Ovary (tissue), 10 donors: ENCODE measurements at places on chromosomes 4 and X. TPM values are rescaled to one million over a fixed set of nuclear protein-coding genes. Genes with fewer than 3 reads are reported as not detected.

The GPRIN3 gene
- polyA plus RNA-seq = 1.0 TPM

DNA sequence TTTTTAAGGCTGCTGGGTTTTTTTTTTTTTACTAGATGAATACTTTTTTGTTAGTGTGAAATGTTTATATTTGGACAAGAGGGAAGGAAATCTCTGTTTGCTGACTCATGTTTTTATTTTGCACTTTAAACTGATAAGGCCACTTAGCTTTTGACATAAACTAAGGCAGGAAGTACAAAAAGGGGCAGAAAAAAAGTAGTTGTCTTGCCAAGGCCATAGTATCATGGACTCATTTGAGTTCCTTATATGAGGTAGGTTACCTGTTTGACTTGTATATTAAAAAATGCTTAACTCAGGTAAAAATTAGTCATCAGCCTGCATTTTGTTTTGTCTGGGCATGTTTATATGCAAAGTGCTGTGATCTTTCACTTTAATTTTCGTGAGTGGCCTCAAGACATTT is 26.0 kb downstream of the SMAD1 start:
- no peaks in the 10 kb centered on the region for H3K27me3 ChIP-seq
- H3K36me3 ChIP-seq = no peaks in the 10 kb centered on the region
- H3K4me1 ChIP-seq = no peaks in the 10 kb centered on the region
- DNase-seq = no peak

The ZC4H2 gene
- polyA plus RNA-seq = 23.0 TPM

- peaks cover 11% of the 10 kb centered on the region for H3K4me1 ChIP-seq
- H3K4me3 ChIP-seq = peak within 1 kb of the TSS; percentile 80
- DNase-seq = peak; percentile 68
- no peaks in the 10 kb centered on the region for H3K36me3 ChIP-seq
- peak within 1 kb of the TSS; percentile 93 for H3K27ac ChIP-seq
- no peaks in the 10 kb centered on the region for H3K27me3 ChIP-seq
Measured at GRCh38 chr4:151325111-151325948, at the start of gene SH3D19. TSS of gene SH3D19 (minus strand) at chr4:151325605. CDS start at chr4:151325352, 253 bp downstream.

DNA sequence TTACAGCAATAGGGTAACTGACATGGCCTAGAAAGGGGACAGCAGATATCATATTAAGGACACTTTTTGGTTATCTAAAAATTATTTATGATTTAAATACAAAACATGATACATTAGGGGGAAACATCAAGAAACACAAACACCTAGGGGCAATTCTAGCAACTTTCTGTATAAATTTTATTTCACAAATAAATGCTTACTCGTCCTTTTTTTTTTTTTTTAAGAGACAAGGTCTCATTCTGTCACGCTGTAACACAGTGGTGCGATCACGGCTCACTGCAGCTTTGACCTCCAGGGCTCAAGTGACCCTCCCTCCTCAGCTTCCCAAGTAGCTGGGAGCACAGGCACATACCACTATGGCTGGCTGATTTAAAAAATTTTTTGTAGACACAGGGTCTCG is 151.8 kb upstream of the BCOR start:
- no peak overlapping the region for H3K27ac ChIP-seq
- H3K4me3 ChIP-seq = no peak overlapping the region
- no peaks in the 10 kb centered on the region for H3K36me3 ChIP-seq

- peak overlapping the region; percentile 99 for H3K27ac ChIP-seq
- peak overlapping the region; percentile 68 for H3K4me3 ChIP-seq
- H3K36me3 ChIP-seq = no peaks in the 10 kb centered on the region
- no peaks in the 10 kb centered on the region for H3K27me3 ChIP-seq
- DNase-seq = no peak
- H3K4me1 ChIP-seq = peaks cover 4% of the 10 kb centered on the region
Measured at GRCh38 chr4:102500352-102500695, 835 bp upstream of the NFKB1 start.

The ENPP6 gene
- polyA plus RNA-seq = 11.3 TPM

GRCh38 chrX:155065035-155065734 is 5.8 kb downstream of the CMC4 start:
- DNase-seq = no peak
- no peaks in the 10 kb centered on the region for H3K27me3 ChIP-seq
- H3K4me3 ChIP-seq = no peak overlapping the region
- no peaks in the 10 kb centered on the region for H3K4me1 ChIP-seq
- no peak overlapping the region for H3K27ac ChIP-seq

The MAGEB2 gene
- not detected for polyA plus RNA-seq

GRCh38 chrX:49220100-49220499 is 13.0 kb downstream of the CACNA1F start:
- no peak for DNase-seq
- H3K27ac ChIP-seq = no peak overlapping the region
- no peaks in the 10 kb centered on the region for H3K4me1 ChIP-seq
- no peaks in the 10 kb centered on the region for H3K36me3 ChIP-seq

DNA sequence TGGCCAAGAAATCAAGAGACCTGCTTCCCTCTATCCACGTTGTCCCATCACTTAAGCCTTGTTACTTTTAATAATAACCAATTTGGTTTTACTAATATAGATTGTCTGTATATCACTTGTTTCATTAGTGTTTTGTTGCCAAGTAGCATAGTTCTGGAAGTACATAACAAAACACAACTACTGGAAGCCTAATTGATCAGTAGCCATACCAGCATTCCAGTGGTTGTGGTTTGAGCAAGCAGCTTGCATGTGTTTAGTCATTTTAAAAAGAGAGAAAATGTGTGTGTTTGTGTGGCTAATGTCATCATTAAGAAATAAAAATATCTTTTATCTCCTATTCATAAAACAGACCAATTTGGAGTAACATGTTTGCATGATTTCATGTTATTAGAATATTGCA is 70.8 kb downstream of the PTPN13 start:
- DNase-seq = no peak

- H3K4me1 ChIP-seq = no peaks in the 10 kb centered on the region
- H3K27me3 ChIP-seq = no peaks in the 10 kb centered on the region
Measured at GRCh38 chr4:119559044-119559647, 69.5 kb downstream of the PDE5A start.

DNA sequence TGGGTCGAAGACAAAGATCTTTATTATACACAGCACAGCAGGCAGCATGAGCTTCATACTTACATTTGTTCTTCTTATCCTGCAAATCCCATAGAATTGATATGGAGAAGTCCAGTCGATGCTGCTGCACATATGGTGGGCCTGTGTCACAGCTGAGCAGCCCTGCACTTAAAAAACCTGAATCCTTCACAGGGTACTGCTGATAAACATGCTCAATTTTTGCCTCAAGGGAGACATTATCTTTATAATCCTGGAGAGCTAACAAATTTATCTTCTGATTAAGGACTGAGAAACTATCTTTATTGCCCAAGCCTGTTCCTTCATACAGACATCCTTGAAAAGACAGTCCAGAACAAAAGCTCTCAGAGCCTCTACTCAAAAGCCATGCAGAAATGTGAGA is 434.4 kb upstream of the FAM47C start:
- no peaks in the 10 kb centered on the region for H3K4me1 ChIP-seq
- no peak for DNase-seq
- no peaks in the 10 kb centered on the region for H3K36me3 ChIP-seq
- no peak overlapping the region for H3K27ac ChIP-seq

The UGT2B15 gene
- not detected for polyA plus RNA-seq

GRCh38 chr4:2860391-2861348 is 17.0 kb downstream of the ADD1 start:
- H3K36me3 ChIP-seq = no peaks in the 10 kb centered on the region
- no peak overlapping the region for H3K27ac ChIP-seq
- no peak for DNase-seq

The SOWAHB gene
- 0.07 TPM for polyA plus RNA-seq

GRCh38 chrX:115940348-115940747 is 230.2 kb upstream of the AGTR2 start:
- no peak for DNase-seq
- H3K27ac ChIP-seq = no peak overlapping the region
- no peaks in the 10 kb centered on the region for H3K27me3 ChIP-seq

The HTN3 gene
- not detected for polyA plus RNA-seq

The SYTL4 gene
- 61.1 TPM for polyA plus RNA-seq

The RAB41 gene
- not detected for polyA plus RNA-seq

The PAGE5 gene
- not detected for polyA plus RNA-seq

- H3K27ac ChIP-seq = no peak overlapping the region
- no peaks in the 10 kb centered on the region for H3K36me3 ChIP-seq
- H3K4me3 ChIP-seq = no peak overlapping the region
- H3K4me1 ChIP-seq = no peaks in the 10 kb centered on the region
Measured at GRCh38 chr4:168134651-168135050, 42.3 kb downstream of the ANXA10 start.

The GAB1 gene
- 31.1 TPM for polyA plus RNA-seq

DNA sequence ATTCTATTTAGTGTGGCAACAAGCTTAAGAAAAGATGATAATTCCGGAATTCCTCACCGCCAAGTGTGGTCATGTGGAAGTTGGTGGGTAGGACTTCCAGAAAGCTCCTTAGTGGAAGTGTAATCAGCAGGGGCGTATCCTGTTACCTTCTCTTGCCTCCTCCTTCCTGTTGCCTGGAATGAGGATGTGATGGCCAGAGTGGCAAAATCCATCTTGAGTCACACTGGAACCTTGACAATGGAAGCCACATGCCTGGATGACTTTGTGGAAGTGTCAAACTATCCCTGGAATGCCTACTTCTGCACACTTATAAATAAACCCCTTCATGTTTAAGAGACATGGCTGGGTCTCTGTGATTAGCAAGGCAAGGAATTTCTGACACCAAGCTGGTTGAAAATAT is 191.0 kb downstream of the PRDM5 start:
- H3K27ac ChIP-seq = no peak overlapping the region
- no peaks in the 10 kb centered on the region for H3K4me1 ChIP-seq
- H3K27me3 ChIP-seq = no peaks in the 10 kb centered on the region
- DNase-seq = no peak

GRCh38 chr4:169236078-169236477 is 34.7 kb downstream of the SH3RF1 start:
- H3K27me3 ChIP-seq = no peaks in the 10 kb centered on the region
- DNase-seq = no peak
- no peak overlapping the region for H3K4me3 ChIP-seq
- H3K36me3 ChIP-seq = no peaks in the 10 kb centered on the region
- H3K4me1 ChIP-seq = peaks cover 21% of the 10 kb centered on the region
